Transverse colon (tissue), 4 donors: ENCODE measurements at places on chromosomes 13 and 19. TPM values are rescaled to one million over a fixed set of nuclear protein-coding genes. Genes with fewer than 3 reads are reported as not detected.

The SRRM5 gene
- 0.64 TPM for total RNA-seq

The JOSD2 gene
- 31.7 TPM for total RNA-seq

The MEIOSIN gene
- not detected for total RNA-seq

The KLF1 gene
- total RNA-seq: not detected

The ABHD13 gene
- total RNA-seq: 16.2 TPM

The SLC25A41 gene
- total RNA-seq: not detected

The TBXA2R gene
- 0.27 TPM for total RNA-seq

The HIF3A gene
- total RNA-seq: 37.7 TPM

DNA sequence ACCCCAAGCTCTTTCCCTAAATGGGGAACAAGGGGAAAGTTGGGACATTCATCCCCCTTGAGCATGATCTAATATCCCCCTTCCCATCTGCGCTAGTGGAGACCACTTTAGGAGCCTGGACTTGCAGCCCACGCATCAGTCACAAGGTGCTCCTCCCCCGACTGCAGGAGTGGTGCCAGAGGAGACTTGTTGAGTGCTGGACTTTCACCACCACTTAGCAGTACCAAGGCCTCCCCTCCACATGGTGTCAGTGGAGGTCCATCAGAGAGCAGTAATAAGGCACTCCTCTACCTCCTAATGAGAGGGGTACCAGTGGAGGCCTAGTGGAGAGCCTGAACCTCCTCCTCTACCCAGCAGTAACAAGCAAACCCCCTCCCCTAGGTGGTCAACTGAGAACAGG, 22.5 kb downstream of the CAB39L start:
- no peak overlapping the region for H3K4me3 ChIP-seq
- H3K4me1 ChIP-seq: no peaks in the 10 kb centered on the region
- peak; percentile 12 for DNase-seq
- H3K36me3 ChIP-seq: no peaks in the 10 kb centered on the region
- no peaks in the 10 kb centered on the region for H3K27me3 ChIP-seq
- H3K27ac ChIP-seq: no peak overlapping the region

DNA sequence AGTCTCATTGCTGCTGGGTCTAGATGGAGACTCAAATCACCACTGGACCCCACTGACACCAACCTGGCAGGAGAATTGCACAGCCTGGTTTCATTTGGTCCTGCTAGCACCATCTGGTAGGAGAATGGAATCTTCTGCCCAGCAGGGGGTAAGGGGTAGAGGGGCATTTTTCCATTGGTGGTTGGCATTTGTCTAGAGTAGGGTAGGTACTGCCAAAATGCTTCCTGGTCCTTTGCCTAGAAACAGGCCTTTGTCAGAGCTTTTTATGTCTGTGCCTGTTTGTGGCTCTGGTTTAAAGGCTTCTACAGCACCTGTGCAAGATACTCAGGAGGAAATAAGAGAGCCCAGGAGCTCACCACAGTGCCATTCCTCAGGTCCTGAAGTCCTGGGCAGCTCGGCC, 121.3 kb downstream of the KCTD12 start:
- DNase-seq: no peak
- H3K27ac ChIP-seq: peak overlapping the region; percentile 1
- H3K4me3 ChIP-seq: no peak overlapping the region
- no peaks in the 10 kb centered on the region for H3K27me3 ChIP-seq
- H3K36me3 ChIP-seq: no peaks in the 10 kb centered on the region
- no peaks in the 10 kb centered on the region for H3K4me1 ChIP-seq

- no peak overlapping the region for H3K4me3 ChIP-seq
- DNase-seq: no peak
- H3K36me3 ChIP-seq: no peaks in the 10 kb centered on the region
- no peak overlapping the region for H3K27ac ChIP-seq
Observed at GRCh38 chr19:34120846-34121639, 51.3 kb upstream of the LSM14A start.

GRCh38 chr19:55275851-55276719, 3.8 kb downstream of the HSPBP1 start:
- H3K4me3 ChIP-seq: no peak overlapping the region
- no peaks in the 10 kb centered on the region for H3K27me3 ChIP-seq
- no peak for DNase-seq
- H3K36me3 ChIP-seq: peaks cover 14% of the 10 kb centered on the region

- no peak overlapping the region for H3K4me3 ChIP-seq
- H3K4me1 ChIP-seq: peaks cover 68% of the 10 kb centered on the region
- DNase-seq: no peak
- H3K36me3 ChIP-seq: no peaks in the 10 kb centered on the region
- no peak overlapping the region for H3K27ac ChIP-seq
Observed at GRCh38 chr19:57800696-57801095, 14.0 kb downstream of the ZNF552 start.

DNA sequence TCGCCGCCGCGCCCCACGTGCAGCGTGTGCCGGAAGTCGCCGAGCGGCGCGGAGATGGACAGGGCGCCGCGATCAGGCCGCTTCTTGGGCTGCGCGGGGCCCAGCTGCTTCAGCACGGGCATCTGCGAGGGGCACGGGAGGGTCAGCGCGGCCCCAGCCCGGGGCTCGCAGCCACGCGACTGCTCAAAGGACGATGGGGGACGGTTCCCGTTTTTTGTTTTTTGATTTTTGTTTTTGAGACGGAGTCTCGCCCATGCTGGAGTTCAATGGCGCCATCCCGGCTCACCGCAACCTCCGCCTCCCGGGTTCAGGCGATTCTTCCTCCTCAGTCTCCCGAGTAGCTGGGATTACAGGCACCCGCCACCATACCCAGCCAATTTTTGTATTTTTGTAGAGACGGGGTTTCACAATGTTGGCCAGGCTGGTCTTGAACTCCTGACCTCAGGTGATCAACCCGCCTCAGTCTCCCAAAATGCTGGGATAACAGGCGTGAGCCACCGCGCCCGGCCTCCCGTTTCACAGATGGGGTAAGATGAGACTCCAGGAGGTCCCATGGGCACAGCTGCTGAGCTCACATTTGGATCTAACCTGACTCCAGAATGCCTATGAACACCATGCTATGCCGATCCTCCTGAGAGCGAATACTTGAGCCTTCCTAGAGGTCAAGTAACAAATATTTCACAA, 2.0 kb upstream of the LENG9 start:
- H3K4me1 ChIP-seq: peaks cover 69% of the 10 kb centered on the region
- H3K36me3 ChIP-seq: no peaks in the 10 kb centered on the region
- DNase-seq: no peak
- H3K4me3 ChIP-seq: no peak overlapping the region
- H3K27ac ChIP-seq: peak overlapping the region; percentile 99
- H3K27me3 ChIP-seq: peaks cover 6% of the 10 kb centered on the region

GRCh38 chr13:73259061-73260017, 200.5 kb downstream of the KLF5 start:
- H3K36me3 ChIP-seq: no peaks in the 10 kb centered on the region
- peaks cover 4% of the 10 kb centered on the region for H3K4me1 ChIP-seq
- H3K27ac ChIP-seq: peak overlapping the region; percentile 31
- H3K4me3 ChIP-seq: no peak overlapping the region
- DNase-seq: no peak
- H3K27me3 ChIP-seq: no peaks in the 10 kb centered on the region

DNA sequence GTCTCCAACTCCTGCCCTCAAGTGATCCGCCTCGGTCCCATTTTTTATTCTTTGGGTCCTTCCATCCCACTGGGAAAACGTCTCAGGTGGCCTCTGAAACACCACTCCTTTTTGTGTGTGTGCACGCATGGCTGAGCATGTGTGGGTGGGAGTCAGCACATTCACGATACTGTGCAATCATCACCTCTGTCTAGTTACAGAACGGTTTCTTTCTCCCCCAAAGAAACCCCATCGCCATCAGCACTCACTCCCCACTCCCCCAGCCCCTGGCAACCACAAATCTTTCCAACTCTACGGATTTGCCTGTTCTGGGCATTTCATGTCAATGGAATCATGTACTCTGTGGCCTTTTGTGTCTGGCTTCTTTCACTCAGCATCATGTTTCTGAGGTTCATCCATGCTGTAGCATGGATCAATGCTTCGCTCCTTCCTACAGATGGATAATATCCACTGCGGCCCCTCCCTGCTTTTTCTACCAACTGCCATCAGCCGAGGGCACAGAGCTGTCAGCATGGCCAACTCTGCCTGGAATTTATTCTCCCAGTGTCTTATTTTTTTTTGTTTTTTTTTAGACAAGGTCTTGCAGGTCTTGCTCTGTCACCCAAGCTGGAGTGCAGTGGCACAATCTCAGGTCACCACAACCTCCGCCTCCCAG, 9.7 kb downstream of the F2RL3 start:
- no peak overlapping the region for H3K4me3 ChIP-seq
- H3K27me3 ChIP-seq: no peaks in the 10 kb centered on the region
- no peak overlapping the region for H3K27ac ChIP-seq

DNA sequence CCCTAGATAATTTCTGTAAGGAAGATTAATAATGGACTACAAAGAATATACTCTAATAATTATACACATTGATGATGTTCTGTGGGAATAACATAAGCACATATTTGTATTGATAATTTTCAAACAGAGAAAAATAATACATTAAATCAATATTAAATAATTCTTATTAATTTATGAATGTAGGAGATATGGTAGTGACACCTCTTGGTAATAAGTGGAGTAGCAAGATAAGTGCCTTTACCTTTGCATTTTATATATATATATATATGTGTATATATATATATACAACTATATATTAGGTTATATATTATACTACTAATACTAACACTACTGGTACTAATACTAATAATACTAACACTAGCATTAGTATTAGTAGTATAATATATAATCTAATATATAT, 905.8 kb downstream of the SLITRK1 start:
- no peaks in the 10 kb centered on the region for H3K27me3 ChIP-seq
- no peak for DNase-seq
- no peaks in the 10 kb centered on the region for H3K36me3 ChIP-seq
- no peak overlapping the region for H3K27ac ChIP-seq
- H3K4me3 ChIP-seq: no peak overlapping the region

DNA sequence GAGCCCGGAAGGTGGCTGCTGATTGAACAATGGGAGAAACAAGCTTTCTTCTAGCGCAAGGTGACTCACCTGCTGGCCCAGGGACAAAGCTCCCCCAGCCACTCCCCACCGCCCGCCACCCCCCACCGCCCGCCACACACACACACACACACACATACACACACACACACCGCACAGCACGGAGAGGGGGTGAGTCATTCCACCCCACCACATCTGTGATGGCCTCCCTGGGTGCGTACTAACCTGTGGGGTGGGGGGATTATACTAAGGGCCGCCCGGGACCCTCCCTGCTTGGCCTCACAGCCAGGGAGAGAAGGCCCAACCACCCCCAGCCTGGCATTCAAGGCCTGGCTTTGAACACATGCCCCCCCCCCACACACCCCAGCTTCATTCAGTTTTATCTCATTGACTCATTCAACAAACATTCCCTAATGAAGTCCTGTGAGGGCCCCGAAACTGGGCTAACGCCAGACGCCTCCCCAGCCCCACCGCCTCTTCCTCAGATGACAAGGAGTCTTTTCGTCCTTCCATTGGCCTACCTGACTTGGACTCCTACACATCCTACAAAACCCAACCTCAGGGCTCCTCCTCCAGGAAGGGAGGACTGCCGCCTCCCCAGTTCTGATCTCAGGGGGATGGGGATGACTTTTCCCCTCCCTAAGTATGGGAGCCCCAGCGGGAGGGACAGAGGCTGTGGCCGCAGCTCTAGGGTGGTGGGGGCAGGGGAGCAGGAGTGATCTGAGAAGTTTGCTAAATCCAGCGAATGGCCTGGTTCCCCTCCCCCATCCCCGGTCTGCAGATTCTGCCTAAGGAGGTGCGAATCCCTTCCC, 5.8 kb upstream of the ONECUT3 start:
- H3K27ac ChIP-seq: no peak overlapping the region
- peaks cover 30% of the 10 kb centered on the region for H3K4me1 ChIP-seq
- H3K4me3 ChIP-seq: no peak overlapping the region
- DNase-seq: no peak
- peaks cover 97% of the 10 kb centered on the region for H3K27me3 ChIP-seq

GRCh38 chr19:15976836-15977689, 28.3 kb downstream of the OR10H4 start:
- no peaks in the 10 kb centered on the region for H3K4me1 ChIP-seq
- DNase-seq: no peak
- no peak overlapping the region for H3K4me3 ChIP-seq
- no peaks in the 10 kb centered on the region for H3K36me3 ChIP-seq

DNA sequence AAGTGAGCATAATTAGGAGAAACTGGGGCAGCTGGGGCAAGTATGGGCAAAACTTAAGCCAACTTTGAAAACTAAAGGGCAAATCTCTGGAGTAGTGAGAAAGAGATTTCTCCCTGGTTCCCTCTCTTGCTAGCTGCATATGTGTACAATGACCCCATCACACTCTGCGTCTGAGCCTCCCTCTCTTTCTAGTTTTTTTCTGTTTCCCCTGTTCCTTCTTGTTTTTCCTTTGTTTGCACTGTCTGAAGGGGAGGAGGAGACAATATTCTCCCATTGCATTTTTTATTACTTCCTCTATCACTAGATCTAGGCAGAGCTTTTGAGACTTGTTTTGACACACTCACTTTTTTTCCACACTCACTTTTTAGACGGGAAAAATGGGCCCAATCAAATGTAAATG, 11.2 kb upstream of the CLDN10 start:
- peaks cover 5% of the 10 kb centered on the region for H3K27me3 ChIP-seq
- DNase-seq: no peak
- no peak overlapping the region for H3K4me3 ChIP-seq
- H3K4me1 ChIP-seq: peaks cover 4% of the 10 kb centered on the region

GRCh38 chr13:63864171-63864902, 2448.7 kb upstream of the PCDH20 start:
- no peaks in the 10 kb centered on the region for H3K4me1 ChIP-seq
- H3K4me3 ChIP-seq: no peak overlapping the region
- no peaks in the 10 kb centered on the region for H3K36me3 ChIP-seq
- no peak for DNase-seq
- H3K27ac ChIP-seq: no peak overlapping the region

DNA sequence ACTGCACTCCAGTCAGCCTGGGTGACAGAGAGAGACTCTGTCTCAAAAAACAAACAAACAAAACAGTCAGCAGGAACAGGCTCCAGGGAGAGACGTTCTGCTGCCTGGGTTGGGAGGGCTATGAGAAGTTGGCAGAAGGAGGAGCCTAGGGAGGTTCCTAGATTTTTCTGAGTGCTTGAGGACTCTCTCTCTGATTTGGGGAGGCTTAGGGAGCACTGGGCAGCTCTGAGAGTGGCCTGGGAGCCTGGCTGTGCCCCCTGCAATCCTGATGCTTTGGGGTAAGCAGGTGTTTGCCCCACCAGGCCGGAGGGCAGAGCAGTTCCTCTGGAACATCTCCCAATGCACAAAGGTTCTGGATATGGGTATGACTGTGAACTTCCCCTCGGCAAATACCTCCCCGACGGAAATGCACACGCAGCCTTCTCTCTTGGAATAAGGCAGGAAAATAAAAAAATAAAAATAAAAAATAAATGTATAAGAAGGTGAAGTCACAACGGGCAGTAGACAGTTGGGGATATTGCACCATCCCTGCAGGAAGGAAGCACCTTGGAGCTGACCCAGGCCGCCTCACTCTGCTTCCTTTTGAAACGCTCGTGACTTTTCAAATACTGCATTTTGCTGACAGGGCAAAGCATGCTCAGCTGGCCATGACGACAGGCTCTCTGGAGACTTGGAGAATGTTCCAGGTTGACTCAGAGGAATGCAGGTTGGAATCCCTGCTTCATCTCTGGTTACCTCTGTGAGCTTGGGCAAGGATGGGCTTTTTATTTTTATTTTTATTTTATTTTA, 26.5 kb upstream of the HOMER3 start:
- H3K36me3 ChIP-seq: no peaks in the 10 kb centered on the region
- peak overlapping the region; percentile 38 for H3K27ac ChIP-seq
- peaks cover 19% of the 10 kb centered on the region for H3K4me1 ChIP-seq
- DNase-seq: peak; percentile 32
